Dermis microvascular lymphatic vessel endothelial cell (primary cell): ENCODE measurements at places on chromosomes 2 and 18. TPM values are rescaled to one million over a fixed set of nuclear protein-coding genes. Genes with fewer than 3 reads are reported as not detected.

DNA sequence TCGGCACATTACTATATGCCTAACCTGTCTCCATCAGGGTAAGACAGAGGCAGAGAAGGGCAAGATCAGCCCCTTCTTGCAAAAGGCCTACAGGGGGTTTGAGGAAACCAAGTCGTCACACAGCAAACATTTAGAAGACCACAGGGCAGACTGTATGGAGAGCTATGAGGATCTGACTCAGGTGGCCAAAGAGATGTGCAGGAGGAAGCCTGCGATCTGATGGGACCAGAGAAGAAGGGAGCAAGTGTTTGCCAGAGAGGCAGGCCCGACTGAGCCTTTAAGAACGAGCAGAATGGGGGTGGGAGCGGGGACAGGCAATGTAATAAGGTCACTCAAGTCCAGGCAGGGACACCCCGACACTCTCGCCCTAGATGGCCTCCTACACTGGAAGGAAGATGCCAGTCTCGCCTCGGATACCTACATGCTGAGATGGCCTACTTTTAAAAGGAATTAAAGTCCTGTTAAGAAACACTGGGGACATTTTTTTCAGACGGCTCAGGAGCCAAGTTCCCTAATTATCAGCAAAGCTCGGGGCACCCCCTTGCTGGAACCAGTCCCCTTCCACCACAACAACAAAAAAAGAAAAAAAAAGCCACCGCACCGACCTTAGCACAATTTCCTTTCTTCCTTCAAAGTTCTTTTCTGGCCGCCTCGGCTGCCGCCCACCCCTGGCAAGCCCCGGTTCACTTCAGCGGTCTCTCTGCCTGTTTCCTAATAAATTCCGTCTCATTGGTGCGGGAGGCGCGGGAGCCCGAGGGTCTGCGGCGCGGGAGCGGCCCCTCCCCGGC is 1.5 kb downstream of the SFXN5 start:
- DNase-seq: no peak

Gene DSG4
- not detected in 2 replicates for total RNA-seq

DNA sequence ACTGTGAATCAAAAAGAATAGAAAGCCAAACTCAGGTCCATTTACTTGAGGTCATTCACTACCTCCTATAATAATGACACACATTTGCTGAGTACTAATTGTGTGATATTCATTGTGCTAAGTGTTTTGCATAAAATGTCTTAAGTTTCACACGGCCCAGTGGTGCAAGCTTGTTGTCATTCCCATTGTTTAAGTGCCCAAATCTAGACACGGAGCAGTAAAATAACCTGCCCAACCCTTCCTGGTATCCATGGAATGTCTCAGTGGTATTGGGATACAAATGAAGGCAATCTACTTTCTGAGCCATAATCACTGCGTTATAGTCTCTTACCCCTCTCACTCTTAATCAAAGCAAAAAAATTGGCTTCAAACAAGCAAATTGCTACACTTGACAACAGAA is 233.3 kb downstream of the NCKAP5 start:
- no peak for DNase-seq

Gene SAG
- total RNA-seq: under 0.01 TPM in 1 of 2 replicates, not detected in the other

Gene MC5R
- total RNA-seq: not detected in 2 replicates

Gene SCN2A
- total RNA-seq: under 0.01 TPM in 2 replicates

Gene MOCOS
- total RNA-seq: under 0.01 and 0.13 TPM in 2 replicates

GRCh38 chr2:227006189-227006897 is 157.7 kb downstream of the COL4A4 start:
- DNase-seq: no peak

Gene CRACDL
- 0.76 and 3.0 TPM in 2 replicates for total RNA-seq

GRCh38 chr18:36045241-36045991 is 21.9 kb downstream of the RPRD1A start:
- no peak for DNase-seq

DNA sequence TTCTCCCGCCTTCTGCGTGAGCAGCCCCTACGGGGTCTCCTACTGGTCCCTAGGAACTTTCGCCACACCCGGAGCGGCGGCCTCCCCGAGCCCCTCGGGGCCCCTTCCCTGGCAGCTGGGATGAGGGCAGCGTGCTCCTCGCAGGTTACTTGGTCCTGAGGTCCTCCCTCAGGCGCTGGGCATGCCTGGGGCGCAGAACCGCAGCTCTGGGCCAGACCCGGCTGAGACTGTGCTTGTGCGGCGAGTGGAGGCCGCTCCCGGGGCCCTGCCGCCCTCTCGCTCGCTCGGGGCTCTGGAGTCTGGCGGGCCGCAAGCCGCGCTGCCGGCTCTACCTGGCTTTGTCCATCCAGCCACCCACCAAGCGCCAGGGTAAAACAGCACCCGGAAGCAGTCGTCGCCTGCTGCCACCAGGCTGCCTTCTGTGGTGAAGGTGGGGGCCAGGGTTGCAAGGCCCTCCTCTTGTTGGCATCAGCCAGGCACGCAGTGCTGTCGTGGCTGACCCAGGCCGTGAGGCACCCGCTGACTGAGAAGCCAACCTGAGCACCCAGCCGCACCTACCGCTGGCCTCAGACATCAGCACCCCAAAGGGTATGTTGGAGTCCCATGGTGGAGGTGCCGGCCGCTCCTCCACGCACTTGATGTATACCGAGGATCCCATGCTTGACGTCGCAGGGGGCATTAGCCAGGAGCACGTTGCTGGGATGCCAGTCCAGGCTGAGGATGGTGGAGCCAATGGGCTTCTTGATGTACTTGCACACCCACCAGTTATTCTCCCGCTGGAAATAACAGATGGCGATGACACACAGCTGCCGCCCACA is 46.1 kb upstream of the PTH2R start:
- no peak for DNase-seq

DNA sequence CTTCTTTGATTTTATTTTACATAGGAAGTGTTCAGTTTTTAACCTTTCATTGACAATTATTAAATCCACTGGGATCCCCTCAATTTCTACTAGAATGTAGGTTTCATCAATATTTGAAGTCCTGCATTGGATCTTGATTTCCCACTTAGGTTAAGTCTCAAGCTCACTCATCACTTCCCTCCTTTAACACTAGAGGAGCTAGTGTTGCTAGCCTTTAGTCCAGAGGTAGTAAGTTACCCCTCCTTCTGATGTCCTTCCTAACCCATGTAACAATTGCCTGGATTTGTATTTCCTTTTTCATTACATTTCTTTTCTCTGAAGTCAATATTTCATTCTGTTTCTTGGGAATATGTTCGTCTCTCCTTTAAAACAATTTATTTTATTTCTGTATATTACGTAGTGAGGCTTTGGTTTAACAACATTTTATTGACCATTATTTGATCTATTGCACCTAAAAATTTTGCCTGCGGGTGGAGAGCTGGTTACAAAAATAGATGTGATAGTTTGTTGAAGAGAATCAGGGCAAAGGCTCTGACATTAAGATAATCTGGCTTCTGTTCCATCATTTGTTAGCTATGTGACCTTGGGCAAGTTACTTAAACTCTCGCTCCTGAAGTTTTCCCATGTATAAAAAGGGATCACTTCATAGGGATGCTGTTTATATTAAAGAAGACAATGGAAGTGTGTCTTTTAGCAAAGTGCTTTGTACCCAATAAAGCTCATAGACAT is 833.0 kb downstream of the SLC4A3 start:
- DNase-seq: no peak

Gene OXER1
- total RNA-seq: not detected in 2 replicates

GRCh38 chr2:23523373-23524260 is 138.6 kb downstream of the KLHL29 start:
- DNase-seq: no peak

GRCh38 chr2:44602446-44602845 is 240.7 kb downstream of the CAMKMT start:
- DNase-seq: peak; percentile 27

DNA sequence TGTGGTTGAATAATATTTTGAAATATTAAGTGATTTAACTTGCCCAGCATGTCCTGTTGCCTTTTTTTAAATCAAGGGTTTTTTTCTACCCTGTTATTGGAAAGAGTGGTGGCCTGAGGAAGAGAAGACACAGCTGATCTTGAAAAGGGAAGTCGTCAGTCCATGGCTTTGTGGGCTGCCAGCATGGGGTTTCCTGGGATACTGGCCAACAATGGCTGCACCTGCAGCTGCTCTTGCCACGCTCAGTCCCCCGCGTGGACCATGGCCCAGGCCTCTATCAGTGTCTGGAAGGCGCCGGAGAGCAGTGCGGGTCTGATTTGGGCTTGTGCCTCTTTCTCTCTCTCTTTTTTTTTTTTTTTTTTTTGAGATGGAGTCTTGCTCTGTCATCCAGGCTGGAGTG is 99.3 kb downstream of the ASB1 start:
- DNase-seq: no peak

GRCh38 chr18:73487966-73488365 is 620.2 kb upstream of the NETO1 start:
- DNase-seq: no peak

- no peak for DNase-seq
Measured at GRCh38 chr2:8590938-8591337, 90.9 kb upstream of the ID2 start.

DNA sequence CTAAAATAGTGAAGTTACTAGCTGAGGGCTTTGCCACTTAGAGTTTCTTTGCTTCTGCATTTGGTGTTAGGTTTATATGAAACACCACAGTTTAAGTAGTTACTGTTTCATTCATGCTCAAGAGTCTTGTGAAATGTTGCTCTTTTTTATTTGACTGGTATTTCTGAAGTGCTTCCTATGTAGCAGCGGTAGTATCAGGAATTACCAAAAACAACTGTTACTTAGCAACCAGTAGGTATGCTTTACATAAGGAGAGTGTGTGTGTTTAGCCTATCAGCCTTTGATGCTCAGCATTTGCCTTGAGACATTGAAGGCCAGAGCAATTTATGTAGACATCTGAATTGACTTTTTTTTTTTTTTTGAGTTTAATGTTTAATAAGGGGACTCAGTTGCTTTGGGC is 3.6 kb downstream of the DIS3L2 start:
- DNase-seq: no peak

- DNase-seq: no peak
Measured at GRCh38 chr2:118728984-118729383, 118.5 kb downstream of the EN1 start.

GRCh38 chr18:40249390-40250080 is 1705.5 kb upstream of the PIK3C3 start:
- no peak for DNase-seq

Gene MC2R
- total RNA-seq: not detected in 2 replicates

GRCh38 chr2:240430595-240430994 is 4.9 kb upstream of the GPC1 start:
- no peak for DNase-seq

Gene AQP4
- total RNA-seq: not detected in 2 replicates

DNA sequence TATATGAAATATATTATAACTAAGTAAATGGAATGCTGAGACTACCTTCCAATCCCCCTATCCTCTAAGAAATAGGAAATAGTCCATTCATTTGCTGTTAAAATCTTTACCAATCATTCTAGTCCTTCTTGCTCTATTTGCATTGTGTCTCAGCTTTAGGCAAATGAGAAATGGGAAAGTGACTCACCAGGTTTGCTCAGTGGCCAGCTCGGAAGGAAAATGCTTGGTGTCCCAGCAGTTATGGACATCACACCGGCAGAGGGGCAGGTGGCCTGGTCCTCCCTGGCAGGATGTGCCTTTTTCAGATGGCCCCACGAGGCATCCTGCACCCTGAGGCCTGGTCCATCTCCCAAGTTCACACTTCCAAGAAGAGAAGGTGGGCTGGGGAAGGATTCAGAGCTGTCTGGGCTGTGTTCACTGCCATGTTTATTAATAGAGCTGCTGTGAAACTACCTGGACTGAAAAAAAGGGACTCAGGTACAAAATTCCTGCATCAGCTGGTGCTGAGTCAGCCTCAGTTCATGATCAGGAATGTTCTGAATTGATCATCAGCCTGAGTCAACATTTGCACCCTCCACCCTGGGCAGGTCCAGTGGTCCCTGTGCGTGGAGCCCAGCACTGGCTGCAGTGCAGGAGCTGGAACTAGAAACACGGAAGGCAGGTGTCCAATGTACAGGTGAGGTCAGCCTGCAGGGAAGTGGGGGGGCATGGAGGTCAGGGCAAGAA is 60.1 kb upstream of the ARL4C start:
- peak; percentile 16 for DNase-seq

DNA sequence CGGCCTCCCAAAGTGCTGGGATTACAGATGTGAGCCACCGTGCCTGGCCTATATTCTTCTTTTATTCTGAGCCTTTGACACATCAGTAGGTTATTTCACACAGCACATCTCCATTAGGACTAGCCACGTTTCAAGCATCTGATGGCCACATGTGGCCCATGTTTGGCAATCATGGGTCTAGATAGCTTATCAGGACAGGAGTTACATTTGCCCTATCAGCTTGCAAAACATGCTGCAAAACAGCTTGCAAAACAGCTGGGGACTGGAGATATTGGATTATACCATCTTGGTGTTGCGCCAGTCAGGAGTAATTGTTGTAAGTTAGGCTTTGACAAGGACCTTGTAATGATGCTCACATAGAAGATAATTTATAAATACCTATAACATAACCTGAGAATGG is 94.9 kb downstream of the GBX2 start:
- DNase-seq: no peak

DNA sequence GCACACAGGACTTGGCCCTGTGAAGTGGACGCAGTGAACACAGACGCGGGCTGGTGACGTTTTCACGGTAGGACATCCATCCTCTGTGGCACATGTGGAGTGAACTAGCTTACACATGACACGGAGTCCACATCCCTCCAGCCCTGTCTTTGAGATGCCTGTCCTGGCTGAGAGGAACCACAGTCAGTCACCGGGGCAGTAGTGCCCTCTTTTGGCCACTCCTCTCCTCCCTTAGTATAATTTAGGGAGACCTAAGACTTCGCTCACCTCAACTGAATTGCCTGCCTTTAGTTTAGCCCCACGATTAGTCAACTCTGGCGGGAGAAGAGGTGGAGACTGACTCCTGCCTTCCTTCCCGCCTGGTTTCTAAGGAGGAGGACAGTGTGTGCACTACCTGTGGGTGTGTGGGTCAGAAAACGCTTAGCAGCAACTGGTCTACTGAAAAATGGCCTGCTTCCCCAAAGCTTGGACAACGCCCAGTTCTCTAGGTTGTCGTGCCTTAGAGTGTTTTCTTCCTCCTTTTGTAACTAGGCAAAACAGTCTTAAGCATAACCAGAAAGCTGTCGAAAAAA is 70.6 kb downstream of the MBP start:
- DNase-seq: no peak

Gene NEU4
- 0.13 TPM in 1 of 2 replicates, not detected in the other for total RNA-seq

Gene SGO2
- 2.0 and 4.7 TPM in 2 replicates for total RNA-seq

DNA sequence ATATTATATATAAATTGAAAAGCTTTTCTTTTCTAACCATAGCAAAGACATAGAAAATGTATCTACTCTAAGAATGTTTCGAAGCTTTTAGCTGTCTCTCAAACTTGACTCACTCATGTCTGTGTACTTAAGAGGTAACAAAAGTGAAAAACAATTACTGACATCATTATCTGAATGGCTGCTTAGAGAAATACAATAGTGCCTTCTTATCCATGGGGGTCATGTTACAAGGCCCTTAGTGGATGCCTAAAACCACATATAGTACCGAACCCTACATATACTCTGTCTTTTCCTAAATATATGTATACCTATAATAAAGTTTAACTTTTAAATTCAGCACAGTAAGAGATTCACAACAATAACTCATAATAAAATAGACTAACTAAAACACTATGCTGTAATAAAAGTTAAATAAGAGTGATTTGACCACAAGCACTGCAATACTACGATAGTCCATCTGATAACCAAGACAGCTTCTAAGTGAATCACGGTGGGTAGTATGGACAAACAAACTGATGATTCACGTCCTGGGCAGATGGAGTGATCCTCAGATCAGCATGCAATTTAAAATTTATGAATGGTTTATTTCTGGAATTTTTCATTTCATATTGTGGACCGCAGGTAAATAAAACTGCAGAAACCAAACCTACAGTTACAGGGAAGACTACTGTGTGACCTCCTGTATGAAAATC is 246.2 kb downstream of the XIRP2 start:
- no peak for DNase-seq

GRCh38 chr2:9406529-9407362 is 16.6 kb downstream of the ITGB1BP1 start:
- DNase-seq: no peak

Gene PSMA8
- total RNA-seq: not detected in 2 replicates
